HFFc6 (cell line): ENCODE measurements at places on chromosomes 4 and X. TPM values are rescaled to one million over a fixed set of nuclear protein-coding genes. Genes with fewer than 3 reads are reported as not detected.

UGT2B15 gene
- total RNA-seq: not detected in 3 replicates

GRID2 gene
- total RNA-seq: not detected in 3 replicates

DNA sequence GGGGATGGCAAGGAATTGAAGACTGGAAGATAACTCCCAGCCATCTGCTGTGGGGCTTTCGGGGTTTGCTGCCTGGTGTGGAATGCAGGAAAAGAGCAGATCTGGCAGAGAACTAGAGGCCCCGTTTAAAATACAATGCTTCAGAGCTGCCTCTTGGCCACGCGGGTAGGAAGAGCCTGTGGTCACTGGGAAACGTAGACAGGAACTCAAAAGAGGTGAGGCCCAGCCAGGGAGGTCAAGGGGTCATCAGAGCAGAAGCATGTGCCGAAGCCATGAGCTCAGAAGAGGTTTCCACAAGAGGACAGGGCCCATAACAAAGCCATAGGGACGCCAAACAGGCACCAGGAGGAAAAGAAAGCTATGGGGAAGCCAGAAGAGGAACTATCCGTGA is 14.5 kb upstream of the STS start:
- DNase-seq: no peak

- no peak for DNase-seq
These were observed 15.3 kb downstream of the FGFR3 start for GRCh38 chr4:1808396-1808795.

GRCh38 chr4:153676984-153677383 is 7.1 kb upstream of the TLR2 start:
- peak; percentile 66 for DNase-seq

GRCh38 chr4:100189820-100190642 is at the start of gene DDIT4L:
DDIT4L (minus strand) TSS chr4:100190468; CDS start chr4:100189983, 485 bp downstream.
- peak; percentile 25 for DNase-seq
